ENCODE measurements at places on chromosomes 7 and 10.

DNA sequence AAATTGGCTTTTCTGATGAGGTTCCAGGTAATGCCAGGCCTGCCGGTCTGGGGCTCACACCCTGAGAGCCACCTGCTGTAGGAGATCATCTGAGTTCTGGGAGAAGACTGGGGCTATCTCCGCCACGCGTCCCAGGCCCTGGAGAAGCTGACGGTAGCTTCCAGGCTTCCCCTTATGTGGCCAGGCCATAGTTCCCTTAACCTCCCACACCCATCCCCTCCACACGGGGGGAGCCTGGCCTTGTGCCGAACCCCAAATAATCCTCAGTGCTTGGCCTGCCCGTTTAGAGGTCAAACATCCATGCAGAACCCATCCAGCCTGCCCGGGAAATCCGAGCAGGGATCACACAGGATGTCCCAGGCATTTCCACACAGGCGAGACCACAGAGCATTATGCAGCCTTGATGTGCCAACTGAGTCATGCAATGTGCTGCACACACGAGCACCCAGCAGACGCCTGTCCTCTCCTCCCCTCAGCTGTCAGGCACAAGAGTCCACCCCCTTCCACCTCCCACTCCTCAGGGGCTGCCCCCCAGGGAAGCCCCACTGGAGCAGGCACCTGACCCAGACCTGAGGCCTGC lies 176.2 kb downstream of the PRKAG2 start:
- DNase-seq = peak; percentile 57

GRCh38 chr7:32062150-32062549 lies 8.1 kb downstream of the PDE1C start:
- DNase-seq = peak; percentile 12

DNA sequence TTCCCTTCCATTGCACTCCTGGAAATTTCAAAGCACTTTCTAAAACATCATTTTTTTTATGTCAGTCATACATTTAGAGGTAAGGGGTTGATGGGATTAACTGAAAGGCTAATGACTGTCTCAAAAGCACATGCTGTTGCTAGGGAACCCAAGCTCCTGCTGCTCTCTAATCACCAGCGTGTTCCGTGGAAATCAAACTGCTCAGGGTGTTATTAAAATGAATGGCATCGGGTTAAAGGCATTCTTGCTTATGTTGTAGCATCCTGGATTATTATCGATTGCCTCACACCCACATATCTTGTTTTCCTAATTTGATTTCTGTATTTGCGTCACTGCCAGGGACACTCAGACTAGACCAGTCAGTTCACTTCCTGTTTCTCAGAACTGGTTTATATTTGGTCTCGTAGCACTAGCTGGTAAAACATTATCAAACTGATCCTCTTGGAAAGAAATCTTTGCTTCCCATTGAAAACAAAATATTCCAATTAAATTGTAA lies 216.5 kb upstream of the MKLN1 start:
- no peak for DNase-seq

- DNase-seq = no peak
These were observed 381.7 kb downstream of the DNAJB6 start for GRCh38 chr7:157718303-157719007.

DNA sequence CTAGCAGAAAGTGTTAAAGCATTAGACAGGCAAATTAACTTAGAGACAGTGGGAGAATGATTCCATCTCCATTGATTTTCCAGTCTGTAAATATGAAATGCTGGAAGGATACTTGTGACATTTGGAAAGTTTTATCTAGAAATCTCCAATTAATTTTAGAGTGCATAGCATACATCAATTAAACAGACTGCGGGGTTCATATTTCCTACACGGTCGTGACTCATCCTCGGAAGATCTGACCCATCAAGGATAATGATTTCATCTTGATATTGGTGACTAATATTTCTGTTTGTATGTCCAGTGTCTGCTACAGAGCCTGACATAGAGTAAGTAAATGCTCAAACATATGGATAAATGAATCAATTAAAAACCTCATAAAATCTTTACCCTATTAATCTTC lies 474.9 kb downstream of the KCNMA1 start:
- DNase-seq = no peak

- DNase-seq = no peak
These were observed 1.8 kb downstream of the IMPDH1 start for GRCh38 chr7:128407751-128408708.

DNA sequence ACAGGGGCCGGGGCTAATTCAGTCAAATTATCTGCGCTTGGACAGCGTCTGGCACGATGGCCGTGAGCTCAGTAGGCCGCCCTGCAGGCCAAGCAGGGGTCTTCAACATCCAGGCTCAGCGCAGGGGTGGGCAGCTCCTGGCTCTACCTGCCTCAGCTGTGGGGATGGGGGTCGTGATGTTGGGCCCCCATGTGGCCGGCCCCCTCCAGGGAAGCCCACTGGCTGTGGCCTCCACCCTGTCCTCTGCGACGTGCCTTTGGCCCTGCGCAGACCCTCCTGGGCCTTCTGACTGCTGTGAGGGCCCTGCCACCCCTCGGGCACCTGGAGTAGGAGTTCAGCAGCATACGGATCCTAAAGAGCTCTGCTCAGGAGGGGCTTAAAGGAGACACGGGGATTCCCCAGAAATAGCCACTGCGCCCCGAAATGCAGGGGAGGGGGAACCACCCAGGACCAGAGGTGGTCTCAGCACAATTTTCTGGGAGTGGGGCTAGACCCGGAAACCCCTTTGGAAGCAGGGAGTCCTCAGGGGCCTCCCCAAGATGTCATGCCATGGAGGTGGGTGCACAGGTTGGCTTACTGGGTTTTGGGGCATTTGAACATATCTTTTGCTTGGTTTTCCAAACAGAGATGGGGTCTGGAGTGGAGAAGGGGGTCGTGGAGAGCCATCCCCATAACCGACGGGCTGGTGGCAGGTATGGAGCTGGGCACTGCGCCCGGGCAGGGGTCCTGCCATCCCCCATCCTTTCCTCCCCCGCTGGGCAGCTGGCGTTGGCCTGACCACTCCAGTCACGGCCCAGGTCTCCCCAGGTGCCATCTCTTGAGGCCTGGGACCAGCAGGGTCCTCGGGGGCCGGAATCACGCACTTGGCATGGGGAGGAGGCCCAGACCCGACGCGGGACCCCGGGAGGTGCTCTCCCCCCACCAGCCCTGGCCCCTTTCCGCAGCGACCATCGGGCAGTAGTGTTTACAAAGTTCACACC lies 4.0 kb upstream of the ADAP1 start:
- no peak for DNase-seq

DNA sequence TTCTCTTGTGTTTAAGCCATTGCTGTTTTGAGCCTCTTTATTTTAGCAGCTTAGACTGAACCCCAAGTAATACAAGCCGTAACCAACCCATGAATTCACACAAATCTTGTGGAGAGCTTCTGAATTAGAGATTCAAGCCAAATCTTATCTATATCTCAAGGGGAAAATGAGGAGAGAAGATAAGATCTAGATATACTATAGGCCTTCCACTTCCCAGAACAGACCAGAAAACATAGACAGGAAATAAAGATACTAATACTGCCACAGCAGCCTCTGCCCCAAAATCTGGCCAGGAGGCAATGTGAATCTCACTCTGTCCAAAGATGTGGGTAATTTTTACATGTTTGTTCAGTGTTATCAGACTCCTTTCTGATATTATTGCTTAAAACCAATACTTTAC lies 307.2 kb downstream of the PTEN start:
- DNase-seq = no peak

DNA sequence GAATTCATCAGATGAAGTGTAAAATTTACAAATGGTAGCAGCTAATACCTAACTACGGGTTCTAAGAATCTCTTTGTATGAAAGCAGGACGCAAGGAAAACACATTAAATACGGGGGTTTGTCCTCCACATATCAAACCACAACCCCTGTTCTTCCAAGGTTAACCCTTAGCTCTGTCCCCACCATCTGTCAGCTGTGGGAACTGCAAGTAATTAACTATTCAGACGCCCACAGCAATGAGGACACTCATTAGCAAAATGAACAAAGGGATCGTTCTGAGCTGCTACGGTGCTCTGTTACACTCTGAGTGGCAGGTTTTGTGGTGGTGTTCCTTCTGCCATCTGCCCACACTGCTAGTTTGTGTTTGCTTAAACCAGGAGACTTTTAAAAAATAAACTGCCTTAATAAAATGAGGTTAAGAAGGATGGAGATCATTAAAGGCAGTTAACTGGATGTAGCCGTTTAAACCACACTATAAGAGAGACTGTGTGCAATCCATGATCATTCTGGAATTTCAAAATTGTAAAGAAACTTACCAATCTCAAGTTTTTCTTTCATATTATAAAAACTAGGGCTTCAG lies 51.4 kb downstream of the C10orf67 start:
- no peak for DNase-seq

DNA sequence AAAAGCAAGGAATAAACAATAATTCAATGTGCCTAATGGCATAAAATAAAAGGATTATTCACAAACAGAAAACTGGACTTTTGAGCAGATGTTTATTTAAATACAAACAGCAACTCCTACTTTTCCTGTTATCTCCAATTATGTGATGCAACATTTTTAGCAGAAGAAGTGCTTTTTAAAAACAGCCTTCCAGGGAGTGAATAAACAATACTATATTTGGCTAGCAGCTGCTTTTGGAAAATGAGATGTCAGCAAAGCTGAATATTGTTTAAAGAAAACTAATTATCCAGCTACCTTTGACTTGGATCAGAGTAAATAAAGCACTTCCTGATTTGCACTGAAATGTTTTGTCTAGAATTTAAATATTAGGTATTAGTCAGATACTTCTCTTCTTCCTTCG lies 23.2 kb downstream of the CDK1 start:
- no peak for DNase-seq
